Uterus (tissue), 4 donors: ENCODE measurements at places on chromosomes 7 and 10.

DNA sequence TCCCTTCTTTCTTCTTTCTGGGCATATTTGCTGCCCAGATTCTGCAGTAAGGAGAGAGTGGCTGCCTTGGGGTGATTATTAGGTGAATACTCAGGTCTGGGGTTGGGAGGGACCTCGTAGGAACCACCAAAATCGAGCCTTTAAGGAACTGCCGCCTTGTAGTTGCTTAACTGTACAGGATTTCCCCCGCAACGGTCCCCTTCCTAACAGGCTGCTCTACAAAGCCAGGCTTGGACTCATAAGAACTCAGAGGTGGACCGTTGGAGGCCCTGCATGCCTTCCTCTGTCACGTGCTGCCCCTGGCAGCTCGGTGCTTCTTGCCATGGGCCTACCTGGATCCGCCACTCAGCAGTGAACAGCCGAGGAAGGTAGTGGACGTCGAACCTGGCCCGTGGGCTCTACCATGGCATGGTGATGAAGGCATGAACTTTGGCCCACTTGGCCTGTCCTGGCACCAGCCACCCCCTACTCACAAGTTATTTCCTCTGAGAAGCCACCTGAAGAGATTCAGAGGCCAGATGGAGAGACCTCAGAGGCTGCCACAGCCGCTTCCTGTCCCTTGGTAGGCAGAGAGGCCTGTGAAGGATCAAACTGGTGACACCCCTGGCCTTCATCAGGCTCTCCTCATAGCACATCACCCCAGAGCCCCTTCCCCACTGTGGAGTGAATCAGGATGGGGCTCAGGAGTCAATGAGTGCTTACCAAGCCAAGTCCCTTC is 54.6 kb downstream of the NOD1 start:
- no peak for DNase-seq

GRCh38 chr10:23060918-23061317 is 34.5 kb upstream of the MSRB2 start:
- DNase-seq: no peak

- DNase-seq: no peak
Measured at GRCh38 chr10:106511917-106512316, 652.6 kb downstream of the SORCS1 start.

DNA sequence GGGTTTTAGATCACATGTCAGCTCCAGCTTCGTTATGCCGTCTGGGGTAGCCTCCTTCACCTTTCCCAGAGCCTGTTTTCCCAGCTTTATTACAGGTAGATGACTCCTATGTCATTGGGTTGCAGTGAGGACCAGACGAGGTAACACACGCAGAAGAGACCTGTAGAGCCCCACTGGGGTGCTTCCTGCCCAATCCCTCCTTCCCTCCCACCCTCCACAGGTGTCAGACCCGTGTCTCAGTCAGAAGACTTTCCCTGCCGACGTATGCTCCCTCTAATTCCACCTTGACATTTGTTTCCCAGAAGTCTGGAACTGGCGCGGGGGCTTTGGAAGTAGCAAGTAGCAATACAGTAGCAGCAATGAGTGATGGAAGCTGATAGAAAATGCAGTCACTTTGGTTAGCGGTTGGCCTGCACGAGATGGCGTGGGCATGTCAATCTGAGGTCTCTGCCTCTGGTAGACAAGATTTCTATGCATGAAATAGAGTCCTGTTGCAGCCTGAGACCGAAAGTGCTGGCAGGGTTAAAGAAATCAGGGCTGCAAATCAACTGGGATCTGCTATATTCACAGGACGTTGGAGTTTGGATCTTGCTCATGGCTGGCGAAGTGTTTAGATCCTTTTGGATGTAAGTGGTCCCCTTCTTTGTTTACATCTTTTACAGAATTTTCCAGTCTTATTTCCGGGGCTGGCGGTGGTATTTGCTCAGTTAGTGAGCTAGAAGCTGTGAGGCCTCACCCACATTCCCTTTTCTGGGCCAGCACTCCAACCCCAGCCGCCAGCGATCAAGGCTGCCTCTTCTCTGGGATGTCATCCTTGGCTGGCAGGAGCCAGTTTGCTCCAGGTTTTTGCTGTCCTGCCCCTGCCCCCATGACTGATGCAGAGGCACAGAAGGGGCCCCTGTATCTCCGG is 78.3 kb upstream of the KMT2C start:
- no peak for DNase-seq

- no peak for DNase-seq
Measured at GRCh38 chr7:33654676-33655075, 250.7 kb upstream of the BMPER start.

DNA sequence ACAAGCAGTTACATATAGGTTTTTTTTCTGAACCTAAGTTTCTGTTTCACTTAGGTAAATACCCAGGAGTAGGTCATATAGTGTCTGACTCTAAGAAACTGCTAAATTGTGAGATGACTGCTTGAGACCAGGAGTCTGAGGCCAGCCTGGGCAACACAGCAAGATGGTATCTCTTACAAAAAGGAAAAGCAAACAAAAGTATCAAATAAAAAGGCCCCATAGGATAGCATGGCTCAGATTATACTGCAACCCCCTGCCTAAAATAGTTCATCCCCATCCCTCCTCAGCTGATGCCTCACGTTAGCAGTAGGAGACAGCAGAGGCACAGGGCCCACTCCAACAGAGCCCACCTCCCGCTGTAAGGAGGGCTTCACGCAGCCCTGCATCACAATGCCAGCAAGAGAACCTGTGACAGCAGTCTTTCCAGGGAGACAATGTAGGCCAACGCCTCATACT is 90.3 kb downstream of the SRPK2 start:
- no peak for DNase-seq

GRCh38 chr7:259751-260405 is 30.1 kb upstream of the FOXL3 start:
- DNase-seq: no peak

DNA sequence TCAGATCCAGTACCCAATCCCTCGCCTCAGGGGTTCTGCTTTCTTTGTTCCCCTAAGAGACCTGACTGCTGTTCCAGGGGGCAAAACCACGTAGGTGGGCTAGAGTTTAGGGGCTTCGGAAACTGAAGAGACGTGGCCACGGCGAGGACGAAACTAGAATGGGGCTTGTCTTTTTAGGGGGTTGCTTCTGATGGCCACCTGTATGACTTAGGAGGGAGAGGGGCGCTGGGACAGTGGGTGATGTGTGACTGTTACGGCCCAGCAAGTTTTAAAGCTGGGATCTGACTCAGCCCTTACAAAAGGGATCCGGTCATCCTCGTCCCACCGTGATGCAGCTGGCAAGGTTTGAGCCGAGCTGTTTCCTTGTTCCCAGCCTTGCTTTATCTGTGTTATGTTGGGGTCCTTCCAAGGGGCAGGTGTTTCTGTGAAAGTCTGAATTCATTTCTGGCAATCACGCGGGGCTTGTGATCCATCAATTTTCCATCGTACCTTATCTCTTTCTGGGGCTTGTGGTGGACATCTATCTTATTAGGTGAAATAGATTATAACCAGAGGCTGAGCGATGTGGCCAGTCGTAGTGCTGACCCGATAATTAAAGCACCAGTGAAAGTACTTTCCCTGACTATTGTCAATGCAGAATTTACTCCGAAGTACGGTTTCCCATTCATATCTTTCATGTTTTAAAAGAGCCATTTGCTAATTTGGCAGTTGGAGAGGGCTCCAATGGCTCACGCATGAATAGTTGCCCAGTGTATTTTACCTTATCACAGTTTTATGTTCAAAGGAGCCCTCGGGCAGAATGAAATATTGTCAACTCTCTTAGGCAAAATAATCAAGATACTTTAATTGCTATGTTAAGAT is 830 bp downstream of the MET start:
- no peak for DNase-seq

DNA sequence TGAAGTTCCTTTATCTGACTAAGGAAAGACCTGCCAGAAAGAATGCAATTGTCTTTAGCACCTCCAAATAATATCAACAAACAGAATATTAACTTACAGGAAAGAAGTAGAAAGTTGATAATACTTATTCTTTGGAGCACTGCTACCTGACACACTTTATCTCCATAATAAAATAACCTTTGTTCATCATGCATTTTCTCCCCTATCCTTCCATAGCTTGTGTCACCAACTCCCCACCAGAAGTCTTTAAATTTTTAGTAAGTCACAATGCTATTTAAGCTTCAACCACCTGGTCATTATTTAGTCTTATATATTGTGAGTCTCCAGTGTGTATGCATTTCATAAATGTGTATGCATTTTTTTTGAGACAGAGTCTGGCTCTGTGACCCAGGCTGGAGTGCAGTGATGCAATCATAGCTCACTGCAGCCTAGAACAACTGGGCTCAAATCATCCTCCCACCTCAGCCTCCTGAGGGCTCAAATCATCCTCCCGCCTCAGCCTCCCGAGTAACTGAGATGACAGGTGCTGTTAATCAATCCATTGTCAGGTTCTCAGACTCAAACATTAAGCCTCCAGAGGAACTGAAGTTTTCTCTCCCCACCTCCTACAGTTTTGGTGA is 7.3 kb upstream of the CYP3A43 start:
- DNase-seq: no peak

- no peak for DNase-seq
Measured at GRCh38 chr7:130960208-130960988, 226.4 kb upstream of the KLF14 start.

GRCh38 chr10:129049501-129049900 is 417.5 kb upstream of the MGMT start:
- no peak for DNase-seq

GRCh38 chr10:125783957-125784356 is 8.3 kb upstream of the MMP21 start:
- DNase-seq: no peak

DNA sequence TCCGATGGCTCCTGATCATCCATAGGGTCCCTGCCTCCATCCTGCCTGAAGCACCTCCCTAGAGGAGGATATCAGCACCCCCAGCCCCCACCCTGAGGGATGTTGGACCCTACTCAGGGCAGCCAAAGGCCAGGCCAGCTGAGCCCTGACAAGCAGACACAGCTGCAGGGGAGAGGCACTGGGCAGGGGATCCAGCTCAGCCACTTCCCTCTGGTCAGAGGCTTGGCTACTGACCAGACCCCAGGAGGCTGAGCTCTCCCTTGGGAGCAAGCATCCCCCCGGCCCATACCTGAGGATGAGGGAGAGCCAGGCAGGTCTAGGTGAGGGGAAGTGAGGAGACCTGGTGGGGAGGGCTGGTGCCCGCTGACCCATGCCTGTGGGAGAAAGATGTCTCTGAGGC is 6.6 kb downstream of the LDB3 start:
- no peak for DNase-seq

DNA sequence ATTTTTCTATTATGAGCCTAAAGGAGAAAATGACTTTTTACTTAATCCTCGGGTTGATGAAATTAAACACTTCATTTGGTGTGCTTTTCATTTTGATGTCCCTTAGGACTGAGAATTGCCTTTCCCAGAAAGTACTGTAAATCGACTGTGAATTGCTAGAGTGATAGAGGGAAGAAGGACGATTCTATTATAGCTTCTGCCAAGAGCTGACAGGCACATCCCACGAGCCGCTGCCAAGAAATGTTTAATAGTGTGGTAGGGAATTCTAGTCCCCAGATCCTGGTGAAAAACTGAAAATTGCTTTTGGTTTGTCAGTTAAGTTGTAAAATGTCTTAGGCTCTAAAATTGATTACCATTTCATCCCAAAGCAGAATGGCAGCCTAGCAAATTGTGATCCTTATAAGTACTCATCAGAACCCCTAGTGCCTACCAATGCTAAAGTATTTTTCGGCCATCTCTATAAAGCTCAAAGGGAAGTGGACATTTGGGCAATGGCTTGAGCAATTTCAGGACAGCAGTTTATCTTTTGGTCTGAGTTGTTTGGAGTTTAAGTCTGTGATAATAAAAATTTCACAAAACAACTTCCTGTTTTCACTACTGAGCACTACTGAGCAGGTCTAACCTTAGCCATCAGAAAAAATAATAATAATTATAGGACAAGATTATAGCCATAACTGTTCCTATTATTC is 44.6 kb upstream of the HYCC1 start:
- no peak for DNase-seq

DNA sequence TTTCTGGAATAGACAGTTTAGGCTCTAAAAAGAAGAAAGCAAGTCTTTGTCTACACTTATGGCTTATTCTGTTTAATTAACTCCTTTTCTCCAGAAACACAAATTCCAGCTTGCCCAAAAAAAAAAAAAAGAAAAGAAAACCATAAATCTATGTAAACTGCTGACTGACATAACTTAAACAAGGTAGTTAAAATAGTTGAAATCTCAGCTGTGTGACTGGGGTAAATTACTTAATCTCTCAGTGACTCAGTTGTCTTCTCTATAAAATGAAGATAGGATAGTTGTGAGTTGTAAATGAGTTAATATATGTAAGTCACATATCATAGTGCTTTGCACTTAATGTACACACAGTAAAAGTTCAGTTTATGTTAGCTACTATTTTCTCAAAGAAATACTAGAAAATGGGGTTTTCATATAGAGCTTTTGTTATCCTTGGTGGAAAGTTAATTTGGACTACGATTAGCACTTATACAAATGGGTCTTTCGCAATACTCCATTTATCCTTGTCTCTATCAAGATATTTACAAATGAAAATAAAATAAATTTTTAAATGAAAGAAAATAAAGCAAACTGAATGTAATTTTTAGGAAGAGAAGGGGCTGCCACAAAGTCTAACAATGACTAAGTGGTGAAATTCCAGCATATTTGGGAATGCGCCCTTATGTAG is 200.9 kb downstream of the MBL2 start:
- no peak for DNase-seq

DNA sequence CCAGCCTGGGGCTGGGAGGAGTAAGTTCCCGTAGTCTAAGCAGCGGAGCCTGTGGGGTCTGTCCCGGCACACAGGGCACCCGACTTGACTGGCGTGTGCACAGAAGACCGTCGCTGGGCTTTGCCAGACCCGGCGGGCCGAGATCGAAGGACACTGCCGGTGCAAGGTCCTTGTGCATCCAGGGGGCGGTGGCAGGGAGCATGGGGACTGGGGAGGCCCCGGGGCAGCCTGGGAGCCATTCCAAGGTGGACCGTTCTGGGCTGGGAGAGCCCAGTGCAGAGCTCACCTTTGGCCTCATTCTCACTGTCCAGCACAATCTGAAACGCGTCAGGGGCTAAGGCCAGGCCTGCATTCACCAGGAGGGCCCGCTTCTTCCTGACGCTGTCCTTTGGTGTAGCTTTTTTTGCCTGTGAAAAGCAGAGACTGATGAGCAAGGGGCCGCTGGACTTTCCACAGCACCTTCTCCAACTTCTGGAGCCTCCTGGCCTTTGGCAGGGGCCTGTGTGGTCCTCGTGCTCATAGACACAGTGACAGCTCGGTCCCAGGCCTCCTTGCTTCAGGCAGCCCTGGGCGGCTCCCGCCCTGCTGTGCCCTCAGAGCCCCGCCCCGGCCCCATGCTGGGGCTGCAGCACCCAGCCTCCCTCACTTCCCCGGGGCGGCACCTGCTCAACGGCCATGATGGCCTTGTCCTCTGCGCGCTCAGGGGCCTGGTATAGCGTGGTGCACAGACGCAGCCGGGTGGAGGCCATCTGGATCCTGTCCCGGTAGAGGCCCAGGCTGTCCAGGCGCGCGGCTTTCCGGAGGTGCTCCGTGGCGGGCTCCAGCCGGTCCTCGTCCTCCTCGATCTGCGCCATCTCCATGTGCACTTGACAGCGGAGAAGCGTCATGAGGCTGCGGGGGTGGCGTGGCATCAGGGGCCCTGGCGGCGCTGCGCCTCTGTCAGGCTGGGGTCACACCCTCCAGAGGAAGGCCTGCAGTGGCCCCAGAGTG is 20.3 kb downstream of the CFAP46 start:
- no peak for DNase-seq

GRCh38 chr7:110454713-110455112 is 636.2 kb upstream of the LRRN3 start:
- no peak for DNase-seq

- no peak for DNase-seq
Measured at GRCh38 chr10:20991526-20991925, 94.4 kb upstream of the NEBL start.

GRCh38 chr10:24730811-24731210 is 7.1 kb upstream of the ARHGAP21 start:
- DNase-seq: no peak

- DNase-seq: no peak
Measured at GRCh38 chr10:34809796-34810195, 5.3 kb downstream of the PARD3 start.
